ENCODE measurements at places on chromosomes 12 and 14.
A peak's percentile ranks its signal among the peaks of the same experiment; 100 is the strongest.

DNA sequence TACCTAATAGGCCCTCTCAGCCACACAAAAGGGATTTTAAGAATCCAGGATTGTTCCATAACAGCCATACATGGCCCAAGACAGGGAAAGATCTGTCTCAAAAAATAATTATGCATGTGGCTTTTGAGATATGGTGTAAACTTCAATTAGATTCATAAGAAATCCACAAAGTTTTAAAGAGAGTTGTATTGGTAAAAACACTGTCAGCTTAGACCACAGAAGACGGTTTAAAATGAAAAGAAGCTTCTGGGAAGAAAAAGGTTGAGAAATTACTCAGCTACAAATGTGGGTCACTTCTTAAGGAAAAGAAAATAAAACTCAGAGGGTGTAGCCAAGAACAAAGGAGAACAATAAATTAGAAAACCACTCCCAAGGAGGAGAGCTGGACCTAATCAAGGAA, 191.4 kb downstream of the KIF26A start:
- no peak for DNase-seq

- no peak for DNase-seq
These were observed 174.6 kb upstream of the TBX3 start for GRCh38 chr12:114858388-114859146.

DNA sequence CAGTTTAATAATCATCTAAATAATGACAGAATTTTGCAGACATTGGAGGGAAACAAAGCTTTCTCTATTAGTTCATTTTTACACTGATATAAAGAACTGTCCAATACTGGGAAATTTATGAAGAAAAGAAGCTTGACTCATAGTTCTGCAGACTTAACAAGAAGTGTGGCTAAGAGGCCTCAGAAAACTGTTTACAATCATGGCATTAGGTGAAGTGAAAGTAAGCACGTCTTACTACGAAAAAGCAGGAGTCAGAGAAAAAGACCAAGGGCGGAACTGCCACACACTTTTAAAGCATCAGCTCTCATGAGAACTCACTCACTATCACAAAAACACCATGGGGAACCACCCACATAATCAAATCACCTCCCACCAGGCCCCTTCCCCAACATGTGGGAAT, 804.4 kb downstream of the FLRT2 start:
- DNase-seq, result no peak

DNA sequence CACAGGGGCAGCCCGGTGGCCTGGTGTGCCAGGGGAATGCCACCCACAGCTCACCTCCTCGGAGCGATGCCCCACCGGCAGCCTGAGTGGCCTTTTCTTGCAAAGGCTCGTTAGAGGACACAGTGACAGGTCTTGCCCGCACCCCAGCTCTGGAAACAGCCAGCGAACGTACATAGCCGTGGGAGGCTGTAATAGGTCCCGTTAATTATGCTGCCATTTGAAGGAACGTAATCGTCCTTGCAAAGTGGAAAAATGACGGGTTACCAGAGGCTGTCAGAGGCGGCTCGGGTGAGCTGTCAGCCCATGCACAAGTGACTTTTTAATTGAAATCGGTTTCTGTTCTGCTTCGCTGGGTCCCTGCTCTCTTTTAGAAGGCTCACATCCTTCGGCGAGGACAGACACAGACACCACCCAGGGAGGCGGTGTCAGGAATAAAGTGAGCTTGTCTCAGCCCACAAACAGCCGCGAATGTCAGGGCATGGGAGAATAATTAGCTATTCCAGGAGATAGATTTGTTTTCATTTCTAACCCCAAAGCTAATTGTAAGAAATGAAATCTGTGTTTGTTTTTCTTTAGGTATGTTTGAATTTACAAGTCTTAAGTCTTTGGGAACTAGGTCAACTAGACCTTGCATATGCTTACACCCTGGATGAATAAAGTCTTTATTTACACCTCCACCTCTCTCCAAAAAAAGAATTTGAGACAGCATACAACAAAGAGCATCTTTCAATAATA, 77.2 kb upstream of the RFLNA start:
- no peak for DNase-seq

DNA sequence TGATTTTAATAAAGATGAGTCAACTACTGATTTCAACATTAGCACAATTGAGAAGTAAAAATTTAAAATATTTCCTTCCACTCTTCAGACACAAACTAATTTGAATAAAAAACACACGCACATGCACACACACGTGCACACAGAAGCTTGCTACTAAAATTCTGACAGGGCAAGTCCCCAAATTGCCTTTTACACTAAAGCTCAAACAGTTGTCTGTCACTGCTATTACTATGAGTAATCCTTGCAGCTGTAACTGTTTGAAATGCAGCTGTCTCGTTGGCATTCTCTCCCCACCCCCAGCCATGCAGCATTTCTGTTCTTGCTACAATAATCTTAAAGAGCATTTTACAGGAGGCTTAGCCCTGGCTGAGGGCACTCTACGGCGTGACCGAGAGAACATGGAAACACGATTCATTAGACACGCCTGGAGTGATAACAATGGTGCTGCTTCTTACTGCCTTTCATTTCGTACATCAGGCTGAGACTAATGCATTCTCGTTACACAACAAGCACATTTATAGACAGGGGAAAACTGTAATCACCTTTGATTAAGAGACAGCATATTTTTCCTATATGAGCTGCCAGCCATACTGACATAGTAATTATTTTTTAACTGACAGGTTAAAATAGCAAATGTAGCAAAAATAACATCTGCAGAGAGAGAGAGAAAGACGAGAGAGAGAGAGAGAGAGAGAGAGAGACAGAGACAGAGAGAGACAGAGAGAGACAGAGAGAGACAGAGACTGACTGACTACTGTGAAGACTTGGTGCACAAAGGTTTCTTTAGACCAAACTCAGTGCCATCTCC, 153.8 kb downstream of the MED13L start:
- DNase-seq, result no peak

DNA sequence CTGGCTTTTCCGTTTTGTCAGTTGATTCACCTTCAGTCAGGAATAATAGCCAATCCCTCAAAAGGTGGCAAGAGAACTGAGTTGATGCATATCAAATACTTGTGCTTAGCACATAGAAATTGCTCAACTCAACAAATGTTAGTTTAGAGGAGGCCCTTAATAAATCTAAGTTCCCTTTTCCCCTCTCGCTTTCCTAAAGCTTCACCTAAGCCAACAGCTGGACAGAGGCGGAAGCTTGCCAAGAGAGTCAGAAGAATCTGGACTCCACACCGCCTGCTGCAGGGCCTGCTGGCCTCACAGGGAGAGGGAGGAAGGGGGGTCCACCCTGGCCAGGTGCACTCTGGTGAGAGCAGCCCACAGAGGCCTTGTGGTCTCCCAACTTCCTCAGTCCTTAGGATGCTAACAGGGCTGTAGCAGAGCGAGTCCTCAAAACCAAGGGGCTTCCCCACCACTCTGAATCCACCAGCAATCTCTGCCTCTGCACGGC, 213.1 kb downstream of the CHST11 start:
- DNase-seq, result peak; percentile 29

DNA sequence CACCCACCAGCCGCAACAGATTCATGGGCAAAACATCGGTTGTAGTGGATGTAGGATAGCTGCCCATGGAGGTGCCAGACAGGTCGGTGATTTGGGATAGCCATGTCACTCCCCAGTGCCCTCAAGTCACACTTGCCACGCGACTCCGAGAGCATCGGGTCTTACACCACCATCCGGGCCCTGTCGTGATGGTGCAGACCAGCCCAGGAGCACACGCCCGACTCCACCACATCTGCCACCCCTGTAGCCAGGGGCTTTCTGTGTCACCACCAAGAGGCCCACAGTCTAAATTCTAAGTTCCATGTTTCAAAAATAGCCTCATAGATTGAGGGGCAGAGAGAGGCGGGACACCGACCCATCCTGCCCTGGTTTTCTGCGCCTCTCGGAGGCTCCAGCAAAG, 18.0 kb downstream of the FOXN4 start:
- no peak for DNase-seq

DNA sequence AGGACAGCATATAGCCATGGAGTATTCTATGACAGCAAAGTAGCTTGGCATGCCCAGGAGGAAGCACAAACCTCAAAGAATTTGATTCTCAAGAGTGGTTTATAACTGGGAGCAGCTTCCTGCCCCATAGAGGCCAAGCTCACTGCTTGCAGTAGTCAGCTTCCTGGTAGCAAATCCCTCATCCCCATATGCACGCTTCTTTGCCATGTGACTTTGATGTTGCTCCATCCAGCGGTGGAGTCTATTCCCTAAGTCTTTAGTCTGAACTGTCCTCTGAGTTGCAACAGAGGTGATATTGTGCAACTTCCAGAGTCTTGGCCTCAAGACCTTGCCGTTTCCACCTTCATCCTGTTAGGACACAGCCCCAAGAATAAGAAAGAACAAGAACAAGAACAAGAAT, 996.8 kb upstream of the TMEM132C start:
- no peak for DNase-seq

- DNase-seq, result no peak
These were observed 150.5 kb upstream of the BCL2L14 start for GRCh38 chr12:11920231-11920630.

- DNase-seq, result no peak
These were observed 15.1 kb downstream of the FAIM2 start for GRCh38 chr12:49888461-49889151.

DNA sequence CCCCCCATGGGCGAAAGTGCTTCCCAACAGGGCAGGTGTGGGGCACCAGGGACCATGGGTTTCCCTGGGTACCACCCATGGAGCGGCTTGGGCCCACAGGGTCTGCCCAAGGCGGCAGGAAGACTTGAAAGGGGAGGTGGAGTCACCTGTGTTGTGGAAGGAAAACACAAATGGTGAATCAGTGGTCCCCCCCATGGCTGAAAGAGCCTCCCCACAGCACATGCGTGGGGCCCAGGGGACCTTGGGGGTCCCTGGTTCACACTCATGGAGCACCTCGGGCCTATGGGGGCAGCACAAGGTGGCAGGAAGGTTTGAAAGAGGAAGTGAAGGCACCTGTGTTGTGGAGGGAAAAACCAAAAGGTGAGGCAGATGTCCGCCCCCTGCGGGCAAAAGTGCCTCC, 581.9 kb downstream of the ALG10 start:
- no peak for DNase-seq

DNA sequence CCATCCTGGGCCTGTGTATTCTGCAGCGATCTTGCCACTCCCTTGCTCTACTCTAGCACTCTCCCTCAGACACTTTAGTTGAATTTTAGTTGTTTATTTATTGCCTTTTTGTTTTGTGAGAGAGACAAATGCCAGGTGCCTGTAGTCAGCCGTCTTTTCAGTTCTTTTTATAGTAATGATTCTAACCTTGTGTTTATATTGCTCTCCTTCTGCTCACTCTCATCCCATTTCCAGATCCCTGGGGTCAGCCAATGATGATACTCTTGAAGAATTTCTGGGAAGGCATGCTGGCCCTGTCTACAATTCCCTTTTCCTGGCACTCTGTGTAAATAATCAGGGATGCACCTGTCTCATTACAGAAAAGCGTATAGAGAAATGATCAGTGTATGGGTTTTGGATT, 334.1 kb upstream of the MIS18BP1 start:
- no peak for DNase-seq

- no peak for DNase-seq
These were observed 63.3 kb downstream of the ZFP36L1 start for GRCh38 chr14:68729556-68729955.

GRCh38 chr12:104022786-104023185, 27.2 kb downstream of the GLT8D2 start:
- DNase-seq, result no peak

- peak; percentile 65 for DNase-seq
These were observed 74.7 kb downstream of the NIN start for GRCh38 chr14:50756300-50756699.

- no peak for DNase-seq
These were observed 279.3 kb upstream of the DDHD1 start for GRCh38 chr14:53432378-53432802.
